ENCODE measurements at places on chromosomes 16 and 17. TPM values are rescaled to one million over a fixed set of nuclear protein-coding genes. Genes with fewer than 3 reads are reported as not detected.

Gene GPR179
- 0.04 TPM for polyA plus RNA-seq

Gene NACA2
- 0.19 TPM for polyA plus RNA-seq

Gene TMEM170A
- polyA plus RNA-seq = 5.2 TPM

Gene GPR139
- polyA plus RNA-seq = not detected

Gene CDH11
- polyA plus RNA-seq = 0.28 TPM

Gene CES3
- polyA plus RNA-seq = 1.8 TPM

Gene KRTAP4-9
- not detected for polyA plus RNA-seq

Gene TLCD2
- 3.8 TPM for polyA plus RNA-seq

Gene XYLT2
- polyA plus RNA-seq = 6.0 TPM

Gene BHLHA9
- not detected for polyA plus RNA-seq

Data from esophagus (tissue), 2 donors.